Skeletal muscle cell (primary cell): ENCODE measurements at places on chromosomes 1 and 21.

- DNase-seq, result peak; percentile 67
Observed at GRCh38 chr21:26756491-26757159, 88.6 kb downstream of the ADAMTS1 start.

- no peak for DNase-seq
Observed at GRCh38 chr1:7995437-7995836, 30.7 kb downstream of the ERRFI1 start.

DNA sequence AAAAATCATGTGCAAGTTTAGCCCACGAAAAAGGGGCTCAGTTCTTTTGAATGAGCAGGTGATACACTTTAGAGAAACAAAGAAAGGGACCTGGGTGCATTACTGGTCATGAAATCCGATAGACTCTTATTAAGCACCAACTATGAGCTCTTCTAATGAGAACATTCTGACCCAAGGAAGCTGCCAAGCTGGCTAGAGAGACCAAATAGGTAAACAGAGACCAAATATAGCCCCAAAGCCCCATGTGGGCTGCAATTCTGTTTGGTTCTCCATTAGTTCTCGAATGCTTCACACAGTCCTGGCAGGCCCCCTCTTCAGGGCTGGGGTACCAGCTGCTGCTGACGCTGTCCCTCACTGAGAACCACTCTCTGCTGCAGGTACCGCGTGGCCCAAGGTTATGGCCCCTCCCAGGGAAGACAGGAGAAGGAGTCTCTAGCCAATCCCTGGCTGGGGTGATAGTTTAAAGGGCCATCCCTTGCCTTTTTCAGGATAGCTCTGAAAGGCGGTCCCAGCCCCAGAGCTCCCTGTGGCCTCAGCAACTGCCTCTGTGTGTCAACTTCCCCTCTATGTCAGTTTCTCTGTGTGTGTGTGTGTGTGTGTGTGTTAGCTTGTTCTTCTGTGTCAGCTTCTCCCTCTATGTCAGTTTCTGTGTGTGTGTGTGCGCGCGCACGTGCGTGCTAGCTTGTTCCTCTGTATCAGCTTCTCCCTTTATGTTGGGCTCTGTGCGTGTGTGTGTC lies 7.1 kb upstream of the UBXN10 start:
- no peak for DNase-seq

DNA sequence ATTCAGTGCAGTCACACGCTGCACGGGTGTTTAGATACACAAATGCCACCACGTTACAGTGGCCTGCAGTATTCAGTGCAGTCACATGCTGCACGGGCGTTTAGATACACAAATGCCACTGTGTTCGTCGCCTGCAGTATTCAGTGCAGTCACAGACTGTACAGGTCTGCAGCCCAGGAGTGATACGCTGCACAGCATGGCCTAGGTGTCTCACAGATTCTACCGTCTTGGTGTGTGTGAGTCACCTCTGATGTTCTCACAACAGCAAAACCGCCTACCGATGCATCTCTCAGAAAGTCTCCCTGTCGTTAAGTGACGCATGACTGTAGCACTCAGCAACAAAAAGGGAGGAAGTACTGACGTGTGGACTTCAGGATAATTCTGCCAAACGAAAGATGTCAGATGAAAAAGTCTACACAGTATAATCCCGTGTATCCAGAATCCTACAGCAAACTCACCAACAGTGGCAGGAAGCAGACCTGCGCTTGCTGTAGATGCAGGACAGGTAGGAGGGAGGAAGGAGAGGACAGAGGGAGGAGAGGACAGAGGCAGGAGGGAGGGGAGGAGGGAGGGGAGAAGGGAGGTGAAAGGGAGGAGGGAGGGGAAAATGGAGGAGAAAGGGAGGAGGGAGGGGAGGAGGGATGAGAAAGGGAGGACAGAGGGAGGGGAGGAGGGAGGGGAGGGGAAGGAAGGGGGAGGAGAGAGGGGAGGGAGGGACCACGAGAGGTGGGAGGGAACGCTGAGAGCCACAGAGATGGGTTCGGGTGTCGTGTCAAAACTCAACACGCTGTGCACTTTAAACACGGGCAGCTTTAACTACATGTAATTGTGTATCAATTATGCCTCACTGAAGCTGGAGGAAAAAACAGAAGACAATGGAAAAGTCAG lies 36.3 kb upstream of the PCBP3 start:
- no peak for DNase-seq

DNA sequence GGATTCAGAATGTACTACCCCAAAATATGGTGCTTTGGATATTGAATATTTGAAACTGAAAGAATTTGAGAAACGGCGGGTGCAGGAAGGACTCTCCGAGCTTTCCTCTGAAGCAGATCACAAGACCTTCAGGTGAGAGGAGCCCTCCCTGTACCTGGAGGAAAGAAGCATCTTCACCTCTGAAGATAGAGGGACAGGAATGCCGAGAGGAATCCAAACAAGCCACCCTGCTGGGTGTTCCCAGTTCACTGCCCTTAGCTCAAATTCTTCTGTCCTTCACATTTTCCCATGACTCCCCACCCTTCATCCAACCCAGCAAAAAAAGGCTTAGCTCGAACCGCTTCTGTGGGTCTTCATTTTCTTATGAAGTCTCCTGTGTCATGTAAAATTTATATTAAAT lies 18.2 kb upstream of the PADI2 start:
- DNase-seq, result no peak

- peak; percentile 23 for DNase-seq
Observed at GRCh38 chr1:203462878-203463277, 12.7 kb upstream of the PRELP start.

DNA sequence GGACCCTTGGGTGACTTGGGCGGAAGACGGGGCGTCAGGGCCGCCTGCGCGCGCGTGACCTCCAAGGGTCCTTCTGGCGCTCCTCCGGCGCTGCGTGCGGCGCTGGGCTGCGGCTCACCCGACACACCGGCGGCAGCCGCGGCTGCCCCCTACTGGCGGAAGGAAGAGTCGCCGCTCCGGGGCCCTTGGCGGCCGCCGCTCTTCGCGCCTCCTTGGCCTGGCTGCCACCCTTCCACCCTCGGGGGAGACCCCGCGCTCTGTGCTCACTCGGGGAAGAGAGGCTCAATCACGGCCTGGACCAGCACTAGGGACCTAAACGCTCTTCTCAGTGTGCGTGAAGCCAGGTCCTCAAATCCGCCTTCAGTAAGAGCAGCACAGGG lies 89.7 kb downstream of the DMRTA2 start:
- DNase-seq, result no peak

GRCh38 chr1:244435562-244436205 lies 16.0 kb downstream of the ADSS2 start:
- peak; percentile 48 for DNase-seq

DNA sequence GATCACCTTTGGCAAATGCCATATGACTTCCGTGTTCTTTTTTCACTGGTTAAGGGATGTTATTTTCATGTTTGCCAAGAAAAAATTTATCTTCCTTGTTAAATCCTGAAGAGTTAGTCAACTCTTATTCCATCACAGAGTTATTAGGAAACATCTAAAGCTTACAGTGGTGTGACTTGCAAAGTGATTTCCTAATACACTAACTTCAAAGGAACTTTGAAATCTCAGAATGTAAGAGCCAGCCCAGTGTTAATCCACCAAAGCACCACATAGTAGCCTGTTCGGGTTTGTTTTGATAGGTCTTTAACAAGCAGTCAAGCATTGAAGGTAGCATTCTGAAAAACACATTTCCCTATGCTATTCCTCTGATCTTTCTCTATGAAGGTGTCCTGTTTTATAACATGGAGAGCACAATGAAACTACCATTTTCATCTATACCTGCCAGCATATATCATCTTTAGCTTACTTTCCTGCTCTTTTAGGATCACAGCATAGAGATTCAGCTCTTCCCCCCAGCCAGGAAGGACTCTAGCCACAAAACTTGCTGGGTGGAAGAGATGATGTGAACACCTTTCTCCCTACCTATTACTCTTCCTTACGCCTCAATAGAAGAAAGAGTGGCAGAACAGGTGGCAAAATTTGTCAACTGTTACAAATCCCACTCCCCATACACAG lies 82.4 kb upstream of the MAGI3 start:
- peak; percentile 15 for DNase-seq

- no peak for DNase-seq
Observed at GRCh38 chr1:13931226-13931625, 231.2 kb downstream of the PRDM2 start.

GRCh38 chr1:231078250-231078649 lies 38.2 kb upstream of the FAM89A start:
- DNase-seq, result no peak

DNA sequence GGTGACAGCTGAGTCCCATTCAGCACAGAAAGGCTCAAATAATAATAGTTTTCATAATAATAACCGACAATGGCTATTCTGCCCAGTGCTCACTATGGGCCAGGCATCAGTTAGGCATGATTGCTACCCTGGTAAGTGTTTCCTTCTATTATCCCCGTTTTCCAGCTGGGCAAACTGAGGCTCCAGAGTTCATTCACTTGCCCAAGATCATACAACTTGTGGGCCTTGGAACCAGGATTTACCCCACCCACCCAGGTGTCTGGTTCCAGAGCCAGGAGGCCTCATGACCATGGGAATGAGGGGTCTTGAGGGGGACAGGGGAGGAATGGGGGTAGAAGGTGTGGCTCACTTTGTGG lies 518 bp downstream of the PLOD1 start:
- DNase-seq, result no peak

- no peak for DNase-seq
Observed at GRCh38 chr21:38980416-38981313, 174.9 kb downstream of the ETS2 start.

DNA sequence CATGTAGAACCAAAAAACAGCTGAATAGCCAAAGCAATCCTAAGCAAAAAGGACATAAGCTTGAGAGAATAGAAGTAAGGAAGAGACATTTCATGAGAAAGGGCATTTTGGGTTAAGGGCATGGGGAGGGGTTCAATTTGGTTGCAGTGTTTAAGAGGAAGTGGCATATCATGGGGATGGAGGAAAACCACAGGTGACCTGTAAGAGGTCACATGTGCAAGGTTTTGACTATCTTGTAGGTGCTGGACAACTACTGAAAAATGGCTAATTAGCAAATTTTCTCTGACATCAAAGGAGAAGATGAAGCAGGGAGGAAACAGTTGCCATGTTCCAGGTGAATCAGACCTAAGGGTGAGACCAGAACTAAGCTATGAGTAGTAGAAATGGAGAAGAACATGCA lies 31.3 kb upstream of the ROR1 start:
- no peak for DNase-seq

- DNase-seq, result no peak
Observed at GRCh38 chr1:17425806-17426600, 13.5 kb downstream of the RCC2 start.

- DNase-seq, result peak; percentile 84
Observed at GRCh38 chr1:78370779-78371482, 119.8 kb upstream of the PTGFR start.

DNA sequence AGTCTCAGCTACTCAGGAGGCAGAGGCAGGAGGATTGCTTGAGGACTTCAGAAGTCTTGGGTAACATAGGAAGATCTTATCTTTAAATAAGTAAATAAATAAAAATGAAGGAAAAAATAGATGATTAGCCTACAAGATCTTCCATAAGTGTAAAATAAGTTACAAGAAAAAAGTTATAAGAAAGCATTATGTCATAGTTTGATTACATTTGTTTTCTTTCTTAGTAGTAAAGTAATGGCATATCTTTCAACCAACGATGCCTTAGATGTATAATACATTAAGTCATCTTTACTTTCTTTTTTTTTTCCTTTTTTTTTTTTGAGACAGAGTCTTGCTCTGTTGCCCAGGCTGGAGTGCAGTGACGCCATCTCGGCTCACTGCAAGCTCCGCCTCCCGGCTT lies 46.5 kb downstream of the SNRPE start:
- no peak for DNase-seq

- DNase-seq, result no peak
Observed at GRCh38 chr1:184716158-184716557, 38.5 kb downstream of the EDEM3 start.

- DNase-seq, result no peak
Observed at GRCh38 chr1:212777151-212777550, 14.4 kb downstream of the NSL1 start.

GRCh38 chr1:208004851-208005250 lies 93.9 kb upstream of the CD34 start:
- DNase-seq, result peak; percentile 62

DNA sequence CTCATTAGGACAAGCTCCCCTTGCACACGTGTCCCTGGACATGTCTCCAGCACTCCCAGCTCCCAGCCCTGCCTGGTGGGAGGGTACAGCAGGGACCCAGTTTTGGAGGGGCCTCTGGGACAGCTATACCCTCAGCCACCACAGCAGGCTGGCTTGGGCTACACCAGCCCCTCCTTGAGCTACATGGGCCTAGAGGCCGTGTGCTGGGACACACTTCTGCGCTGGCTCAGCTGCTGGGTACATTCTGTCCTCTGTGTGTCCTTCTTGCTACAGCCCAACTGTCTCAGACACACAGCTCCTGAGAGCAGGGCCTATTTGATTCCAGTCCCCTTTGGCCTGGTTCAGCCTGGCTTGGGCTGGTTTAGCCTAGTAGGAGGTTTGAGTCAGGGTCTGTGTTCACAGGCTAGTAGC lies 26.7 kb downstream of the DMAP1 start:
- DNase-seq, result no peak

- DNase-seq, result no peak
Observed at GRCh38 chr1:230064283-230064682, 2.8 kb upstream of the GALNT2 start.

DNA sequence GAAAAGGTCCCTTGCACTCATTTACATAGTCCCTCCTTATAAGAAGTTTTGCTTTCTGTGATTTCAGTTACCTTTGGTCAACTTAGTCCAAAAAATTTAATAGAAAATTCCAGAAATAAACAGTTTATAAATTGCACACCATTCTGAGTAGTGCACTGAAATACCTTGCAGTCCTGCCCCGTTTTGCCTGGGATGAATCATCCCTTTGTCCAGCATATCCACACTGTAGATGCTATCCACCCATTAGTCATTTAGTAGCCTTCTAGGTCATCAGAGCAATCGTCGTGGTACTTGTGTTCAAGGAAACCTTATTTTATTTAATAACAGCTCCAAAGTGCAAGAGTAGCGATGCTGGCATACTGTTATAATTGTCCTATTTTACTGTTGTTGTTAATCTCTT lies 38.0 kb downstream of the SPRTN start:
- DNase-seq, result no peak

GRCh38 chr1:196997423-196997822 lies 20.1 kb downstream of the CFHR5 start:
- DNase-seq, result peak; percentile 90

- DNase-seq, result no peak
Observed at GRCh38 chr1:46603481-46603857, 599 bp downstream of the MKNK1 start.
